ENCODE measurements at places on chromosomes 3 and 15. TPM values are rescaled to one million over a fixed set of nuclear protein-coding genes. Genes with fewer than 3 reads are reported as not detected.

The SNURF gene
- total RNA-seq: 10.4 TPM

- no peak for DNase-seq
These were observed 613.5 kb downstream of the EDEM1 start for GRCh38 chr3:5800965-5801364.

The MELTF gene
- 5.0 TPM for total RNA-seq

DNA sequence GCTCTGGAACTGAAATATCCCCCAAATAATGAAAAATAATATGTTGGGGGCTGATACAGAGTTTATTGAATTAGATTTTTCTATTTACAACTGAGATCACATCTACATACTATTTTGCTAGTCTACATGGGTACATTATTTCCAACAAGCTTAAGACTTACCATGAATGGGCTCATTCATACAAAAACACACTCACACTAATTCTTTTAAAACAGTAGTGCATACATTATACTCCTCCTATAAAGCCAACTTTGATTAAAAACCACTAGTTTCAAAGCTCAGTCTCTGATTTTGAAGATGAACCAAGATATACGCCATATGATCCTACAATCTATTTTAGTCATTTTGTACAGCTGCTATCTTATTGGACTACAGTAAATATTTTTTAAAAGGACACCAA is 24.9 kb downstream of the TSPAN3 start:
- DNase-seq: no peak

The CLDN18 gene
- not detected for total RNA-seq

DNA sequence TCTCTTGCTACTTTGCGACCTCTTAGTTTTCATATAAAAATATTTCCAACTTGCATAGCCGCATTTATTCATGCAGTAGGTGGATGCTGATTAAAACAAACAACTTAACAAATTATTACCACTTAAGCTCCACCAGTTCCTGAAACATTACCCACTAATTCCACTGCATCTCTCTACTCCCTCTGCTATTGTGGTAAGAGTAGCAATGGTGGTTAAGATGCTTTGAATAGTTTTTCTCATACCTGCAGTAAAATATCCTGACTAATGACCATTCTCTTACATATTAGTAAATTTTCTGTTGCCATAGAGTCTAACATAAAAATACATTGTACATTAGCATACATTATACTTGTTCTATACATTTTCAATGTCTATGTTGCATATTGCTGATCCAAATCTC is 397.6 kb upstream of the PLSCR5 start:
- DNase-seq: no peak

- DNase-seq: no peak
These were observed 4.3 kb downstream of the ZNF592 start for GRCh38 chr15:84752700-84753099.

DNA sequence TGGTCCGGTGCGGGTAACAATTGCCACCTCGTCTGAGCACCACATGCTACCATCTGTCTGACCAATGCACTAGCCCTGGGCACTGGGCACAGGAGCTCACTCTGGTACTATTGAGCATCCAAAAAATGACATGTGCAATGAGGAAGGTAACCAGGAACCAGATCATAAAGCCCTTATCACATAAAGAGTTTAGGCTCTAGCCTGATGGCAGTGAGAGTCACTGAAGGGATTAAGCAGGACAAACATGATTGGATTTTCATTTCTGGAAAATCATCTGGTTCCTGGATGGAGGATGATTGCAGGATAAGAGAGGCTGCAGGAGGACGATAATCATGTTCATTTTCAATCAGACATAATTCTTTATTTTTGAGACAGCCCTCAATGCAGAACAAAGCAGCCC is 12.4 kb downstream of the NDUFB4 start:
- no peak for DNase-seq

All from pulmonary artery endothelial cell (primary cell).